ENCODE measurements at places on chromosomes 16 and 17.
A peak's percentile ranks its signal among the peaks of the same experiment; 100 is the strongest.

- peaks cover 42% of the 10 kb centered on the region for H3K36me3 ChIP-seq
- H3K4me1 ChIP-seq: peaks cover 35% of the 10 kb centered on the region
- H3K4me3 ChIP-seq: peak overlapping the region; percentile 74
- H3K27ac ChIP-seq: peak overlapping the region; percentile 47
- no peaks in the 10 kb centered on the region for H3K27me3 ChIP-seq
These were observed 9.1 kb downstream of the ZNF668 start for GRCh38 chr16:31064882-31065461.

- peaks cover 8% of the 10 kb centered on the region for H3K4me1 ChIP-seq
- no peak overlapping the region for H3K4me3 ChIP-seq
- DNase-seq: no peak
- no peak overlapping the region for H3K27ac ChIP-seq
- H3K36me3 ChIP-seq: peaks cover 25% of the 10 kb centered on the region
These were observed 16.1 kb upstream of the CRK start for GRCh38 chr17:1471911-1472821.

DNA sequence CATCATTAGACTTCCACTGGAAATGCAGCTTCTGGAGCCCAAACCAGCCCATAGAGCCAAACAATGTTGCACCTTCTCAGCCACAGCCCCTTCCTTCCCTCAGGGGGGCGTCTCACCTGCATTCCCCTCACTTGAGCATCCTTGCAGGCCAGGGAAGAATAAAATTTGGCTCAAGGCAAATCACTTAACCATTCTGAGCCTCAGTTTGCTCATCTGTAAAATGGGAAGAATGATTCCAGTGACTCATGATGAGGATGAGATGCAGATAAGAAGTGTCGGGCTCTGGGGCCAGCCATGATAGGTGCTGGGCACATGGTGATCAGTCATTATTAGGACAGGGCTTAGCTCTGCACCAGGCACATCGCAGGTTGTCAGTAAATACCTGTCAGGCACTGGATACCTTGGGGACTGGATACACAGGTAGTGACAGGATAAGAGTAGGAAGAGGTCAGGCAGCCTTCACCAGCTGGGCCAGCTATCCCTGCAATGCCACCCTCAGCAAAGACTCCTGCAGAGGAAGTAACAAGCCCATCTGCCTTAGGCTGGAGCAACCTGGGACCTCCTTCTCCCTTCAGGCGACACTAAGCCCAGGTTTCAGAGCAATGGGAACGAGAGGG, 208.0 kb upstream of the TNRC6C start:
- H3K36me3 ChIP-seq: no peaks in the 10 kb centered on the region
- no peaks in the 10 kb centered on the region for H3K4me1 ChIP-seq
- H3K27ac ChIP-seq: no peak overlapping the region
- H3K27me3 ChIP-seq: peaks cover 7% of the 10 kb centered on the region
- H3K4me3 ChIP-seq: no peak overlapping the region

DNA sequence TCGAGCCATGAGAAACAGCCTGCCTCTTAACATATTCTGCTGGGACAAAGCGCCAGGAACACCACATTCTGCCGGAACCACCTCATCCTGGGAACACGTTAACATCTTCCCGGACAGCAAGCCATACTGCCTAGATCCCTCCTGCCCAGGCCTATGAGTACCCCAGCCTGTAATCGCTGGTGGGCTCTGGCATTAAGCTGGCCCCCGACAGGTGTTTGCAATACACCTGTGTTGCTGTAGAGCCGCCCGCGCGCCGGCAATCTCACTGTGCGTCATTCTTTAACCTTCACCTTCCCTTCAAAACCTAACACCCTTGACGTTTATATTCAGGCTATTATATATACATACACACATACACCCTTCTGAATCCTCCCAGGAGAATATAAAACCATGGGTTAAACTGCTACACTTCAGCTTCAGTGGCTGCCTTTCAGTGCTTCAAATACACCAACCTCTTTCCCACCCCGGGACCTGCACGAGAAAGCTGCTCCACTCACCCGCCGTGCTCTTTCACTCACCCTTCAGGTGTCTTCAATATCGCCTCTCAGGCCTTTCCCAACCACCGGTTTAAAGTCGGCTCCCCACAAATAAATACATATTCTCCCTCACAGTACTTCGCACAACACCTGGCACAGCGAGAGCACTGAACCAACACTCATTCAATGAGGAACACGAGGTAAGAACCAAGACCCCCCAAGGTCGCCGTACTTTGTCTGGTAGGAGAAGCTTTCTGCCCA, 1.0 kb upstream of the ENDOV start:
- H3K36me3 ChIP-seq: peaks cover 3% of the 10 kb centered on the region
- H3K4me1 ChIP-seq: peaks cover 7% of the 10 kb centered on the region
- peaks cover 31% of the 10 kb centered on the region for H3K27me3 ChIP-seq
- H3K4me3 ChIP-seq: peak overlapping the region; percentile 87

DNA sequence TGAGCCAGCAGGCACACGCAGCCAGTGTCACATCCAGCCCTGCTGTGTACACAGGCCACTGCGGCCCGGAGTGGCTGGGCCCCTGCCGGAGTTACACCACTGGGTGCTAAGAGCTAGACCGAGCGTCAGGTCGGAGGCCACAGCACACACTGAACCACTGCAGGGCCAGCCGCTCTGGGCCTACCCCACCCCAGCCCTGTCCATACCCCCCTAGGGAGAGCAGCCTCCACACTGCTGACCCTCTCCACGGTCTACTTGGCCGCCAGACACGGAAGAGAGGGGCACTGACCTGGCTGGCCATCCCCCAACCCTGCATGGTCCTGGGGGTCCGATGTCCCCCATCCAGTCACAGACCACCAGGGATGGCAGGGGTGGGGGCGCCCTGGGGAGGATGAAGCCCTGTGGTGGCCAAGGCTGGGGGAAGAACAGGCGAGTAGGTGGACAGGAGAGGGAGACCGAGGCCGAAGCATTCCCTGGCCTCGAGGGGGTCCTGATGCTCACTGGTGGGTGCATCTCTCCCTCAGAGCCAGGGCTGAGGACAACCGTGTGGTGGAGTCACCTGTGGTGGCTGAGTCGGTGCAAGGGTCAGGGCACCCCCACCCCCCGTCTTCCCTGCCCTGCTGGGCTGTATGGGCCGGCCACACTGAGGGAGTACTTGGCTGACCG, 34.9 kb upstream of the ZC3H18 start:
- DNase-seq: no peak
- H3K27me3 ChIP-seq: peaks cover 3% of the 10 kb centered on the region
- H3K4me3 ChIP-seq: peak overlapping the region; percentile 69
- H3K36me3 ChIP-seq: peaks cover 5% of the 10 kb centered on the region
- peak overlapping the region; percentile 84 for H3K27ac ChIP-seq

DNA sequence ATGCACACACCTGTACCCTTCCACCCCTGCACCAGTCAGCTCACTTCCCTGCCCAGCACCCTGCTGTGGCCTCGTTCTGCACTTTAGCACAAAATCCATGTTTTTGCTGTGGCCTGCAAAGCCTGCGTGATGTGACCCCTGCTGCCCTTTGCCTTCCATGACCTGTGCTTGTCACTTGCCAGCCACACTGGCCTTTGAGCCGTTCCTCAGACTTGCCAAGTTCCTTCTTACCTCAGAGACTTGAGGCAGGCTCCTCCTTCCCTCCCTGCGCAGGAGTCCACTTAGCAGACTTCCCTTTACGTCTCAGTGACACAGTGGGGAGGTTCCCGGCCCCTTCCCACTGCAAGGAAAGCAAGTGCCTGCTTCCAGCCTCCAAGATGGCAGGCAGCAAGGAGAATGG, 134.7 kb downstream of the SNX29 start:
- H3K36me3 ChIP-seq: no peaks in the 10 kb centered on the region
- no peaks in the 10 kb centered on the region for H3K4me1 ChIP-seq
- H3K4me3 ChIP-seq: no peak overlapping the region

All from T-helper 2 cell treated with Interferon-gamma antibody and Interleukin-4, amounts not matched to agents 5 μg/mL and 100 μg/mL, for 36 hours (primary cell).